ENCODE measurements at places on chromosomes 4 and X. TPM values are rescaled to one million over a fixed set of nuclear protein-coding genes. Genes with fewer than 3 reads are reported as not detected.

HSFX4 gene
- polyA plus RNA-seq = 0.36 TPM

DDIT4L gene
- 18.3 TPM for polyA plus RNA-seq

SH3RF1 gene
- 20.3 TPM for polyA plus RNA-seq

DNA sequence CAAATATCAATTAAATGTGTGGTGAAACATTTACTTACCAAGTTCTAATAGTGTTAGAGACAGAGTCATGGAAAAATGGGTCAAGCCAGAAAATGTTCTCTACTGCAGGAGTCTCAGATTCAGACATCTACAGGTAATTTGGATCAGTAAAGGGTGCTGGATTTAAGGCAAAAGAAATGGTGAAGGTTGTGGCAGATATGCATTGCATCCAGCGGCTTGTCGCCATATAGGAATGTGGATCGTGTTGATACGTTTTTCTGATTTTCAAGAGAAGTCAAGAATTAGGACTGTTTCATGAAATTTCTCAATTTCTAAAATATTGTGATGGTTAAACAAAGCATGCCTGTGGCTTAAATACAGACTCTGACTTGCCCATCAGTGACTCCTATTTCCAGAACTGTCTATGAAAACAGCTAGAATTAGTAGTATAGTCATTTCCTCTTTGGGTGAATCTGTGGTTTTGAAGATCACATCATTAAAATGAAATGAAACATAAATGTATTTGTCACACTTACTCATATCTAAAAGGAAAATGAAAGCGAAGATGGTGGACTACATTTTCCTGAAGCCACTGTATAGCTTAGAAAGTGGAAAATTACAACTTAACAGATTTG, 110.1 kb upstream of the VEGFC start:
- DNase-seq = no peak

DNA sequence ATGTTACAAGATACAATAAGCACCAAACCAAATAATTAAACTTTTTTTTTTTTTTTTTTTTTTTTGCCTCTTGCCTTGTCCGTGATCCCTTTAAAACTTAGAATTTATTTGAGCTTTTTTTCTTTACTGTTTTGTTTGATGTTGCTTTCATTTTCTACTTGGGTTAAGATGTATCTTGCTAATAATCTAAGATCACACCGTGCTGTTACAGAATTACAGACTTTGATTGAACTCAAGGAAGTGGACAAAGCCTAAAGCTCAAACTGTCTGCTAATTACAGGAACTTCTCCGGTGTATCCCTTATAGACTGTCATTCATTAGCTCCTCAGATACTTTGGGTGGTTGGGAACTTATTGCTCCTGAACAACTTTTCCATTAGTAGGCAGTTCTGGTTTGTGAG, 26.5 kb downstream of the STIM2 start:
- DNase-seq = no peak

- no peak for DNase-seq
These were observed 71.2 kb downstream of the YIPF7 start for GRCh38 chr4:44580231-44580630.

- DNase-seq = no peak
These were observed 369.4 kb upstream of the CNKSR2 start for GRCh38 chrX:21004835-21005234.

DNA sequence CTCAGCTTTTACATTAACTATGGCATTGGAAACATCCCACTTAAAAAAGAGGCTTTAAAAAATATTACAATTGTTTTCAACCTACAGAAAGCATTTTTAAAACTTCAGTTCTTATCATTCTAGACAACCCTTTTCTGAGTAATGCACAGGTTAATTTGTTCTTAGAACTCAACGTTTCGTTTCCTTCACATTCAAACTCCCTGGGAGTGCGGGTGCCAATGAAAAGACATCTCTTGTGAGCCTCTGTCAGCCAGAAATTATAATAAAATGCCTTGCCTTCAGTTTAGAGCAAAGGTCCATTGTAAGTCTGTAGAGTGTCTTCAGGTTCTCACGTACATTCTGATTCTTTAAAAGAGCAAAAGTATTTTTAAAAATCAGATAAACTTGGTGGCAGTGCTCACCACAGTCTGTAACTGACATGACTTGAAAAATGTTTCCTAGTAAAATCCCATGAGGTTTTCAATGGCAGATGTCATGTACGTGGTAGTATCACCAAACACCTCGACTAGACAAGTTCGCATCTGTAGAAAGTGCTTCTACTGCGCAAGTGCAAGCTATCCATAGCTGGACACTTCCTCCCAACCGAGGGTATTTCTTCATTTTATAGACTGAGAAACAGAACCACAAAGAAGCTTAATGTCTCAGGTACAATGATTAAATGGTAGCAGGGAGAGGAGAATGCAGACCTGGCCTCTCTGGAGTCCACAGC, 65.8 kb downstream of the HAUS3 start:
- no peak for DNase-seq

- peak; percentile 63 for DNase-seq
These were observed 126.3 kb downstream of the NEK1 start for GRCh38 chr4:169485791-169486742.

- peak; percentile 61 for DNase-seq
These were observed 54.6 kb downstream of the PROM1 start for GRCh38 chr4:16029262-16029661.

DNA sequence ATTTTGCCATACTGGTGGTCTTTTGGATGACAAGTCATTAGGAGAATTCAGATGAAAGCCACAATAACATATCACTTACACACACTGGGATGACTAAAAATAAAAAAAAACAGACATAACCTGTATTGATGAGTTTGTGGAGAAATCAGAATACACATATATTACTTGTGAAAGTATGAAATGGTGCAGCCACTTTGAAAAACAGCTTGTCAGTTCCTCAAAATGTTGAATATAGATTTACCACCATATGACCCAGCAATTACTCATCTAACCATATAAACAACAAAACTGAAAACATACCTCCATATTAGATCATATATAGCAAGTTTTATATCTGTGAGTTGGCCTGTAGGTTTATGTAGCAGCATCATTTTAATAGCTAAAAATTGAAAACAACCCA, 608.7 kb downstream of the TLL1 start:
- no peak for DNase-seq

DNA sequence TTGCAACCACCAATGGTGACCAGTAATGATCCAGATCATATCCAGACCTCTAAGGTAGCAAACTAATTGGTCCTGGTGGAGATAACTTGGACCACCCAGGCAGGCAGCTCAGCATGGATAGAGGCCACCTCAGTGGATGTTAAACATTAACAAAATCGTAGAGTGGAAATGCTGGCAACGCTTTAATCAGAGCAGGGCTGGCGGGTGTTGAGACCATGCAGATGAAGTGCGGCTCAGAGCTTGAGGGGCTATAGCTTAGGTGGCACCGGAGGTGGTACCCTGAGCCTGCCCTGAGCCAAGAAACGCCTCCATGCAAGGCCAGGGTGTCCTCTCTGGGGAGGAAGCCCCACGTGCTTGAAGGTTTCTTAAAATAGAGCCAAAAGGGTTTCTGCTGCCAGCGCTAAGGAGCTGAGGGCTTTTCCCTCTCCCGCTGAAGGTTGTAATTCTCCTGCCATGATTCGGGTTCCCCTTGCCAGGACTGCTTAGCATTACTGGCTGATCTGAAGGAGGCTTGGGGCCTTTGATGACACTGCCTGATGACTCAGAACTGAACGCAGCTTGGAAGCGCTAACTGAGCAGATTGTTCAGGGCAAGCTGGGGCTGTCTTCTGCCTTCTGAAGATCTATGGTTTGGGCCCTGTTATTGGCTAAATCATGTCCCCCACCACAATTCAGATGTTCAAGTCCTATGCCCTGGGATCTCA, 177.8 kb upstream of the ATP6AP2 start:
- peak; percentile 48 for DNase-seq
